Left renal pelvis (tissue), 4 donors: ENCODE measurements at places on chromosomes 12 and 14. TPM values are rescaled to one million over a fixed set of nuclear protein-coding genes. Genes with fewer than 3 reads are reported as not detected.

P2RX2 gene
- 1.4 TPM for polyA plus RNA-seq

OR6C2 gene
- not detected for polyA plus RNA-seq

P2RX7 gene
- polyA plus RNA-seq = 0.63 TPM

ANKS1B gene
- 4.1 TPM for polyA plus RNA-seq

ACVRL1 gene
- 33.9 TPM for polyA plus RNA-seq

AKAP3 gene
- 5.1 TPM for polyA plus RNA-seq

SLCO1B1 gene
- 0.46 TPM for polyA plus RNA-seq

YARS2 gene
- polyA plus RNA-seq = 36.9 TPM

IFI27L1 gene
- 24.2 TPM for polyA plus RNA-seq

DNA sequence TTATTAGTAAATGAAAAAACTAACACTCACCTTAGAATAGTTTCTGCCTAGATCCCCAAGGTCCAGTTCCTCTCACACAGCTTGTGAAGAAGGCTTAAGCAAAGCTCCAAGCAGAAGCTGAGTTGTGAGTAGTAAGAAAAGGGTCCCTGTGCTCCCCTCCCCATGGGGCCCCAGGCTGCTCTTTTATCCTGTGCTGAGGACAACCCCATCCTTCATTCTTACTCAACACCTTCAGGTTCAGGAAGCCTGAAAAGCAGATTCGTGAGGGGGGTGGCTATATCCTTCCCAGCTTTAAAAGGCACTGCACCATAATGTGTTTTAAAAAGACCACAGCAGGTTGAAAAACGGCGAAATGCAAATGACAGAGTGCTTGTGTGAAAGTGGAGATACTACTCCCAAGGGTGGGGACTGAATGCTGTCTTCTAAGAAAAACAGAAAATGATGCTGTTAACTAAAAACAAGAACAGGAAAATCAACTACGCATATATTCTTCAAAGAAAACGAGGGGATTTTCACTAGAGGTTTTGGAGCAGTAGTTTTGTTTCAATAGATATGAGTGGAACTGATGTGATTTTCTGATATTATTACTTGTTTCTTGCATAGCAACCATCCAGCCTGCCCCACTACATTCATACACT is 182.7 kb downstream of the KTN1 start:
- no peak for DNase-seq

DNA sequence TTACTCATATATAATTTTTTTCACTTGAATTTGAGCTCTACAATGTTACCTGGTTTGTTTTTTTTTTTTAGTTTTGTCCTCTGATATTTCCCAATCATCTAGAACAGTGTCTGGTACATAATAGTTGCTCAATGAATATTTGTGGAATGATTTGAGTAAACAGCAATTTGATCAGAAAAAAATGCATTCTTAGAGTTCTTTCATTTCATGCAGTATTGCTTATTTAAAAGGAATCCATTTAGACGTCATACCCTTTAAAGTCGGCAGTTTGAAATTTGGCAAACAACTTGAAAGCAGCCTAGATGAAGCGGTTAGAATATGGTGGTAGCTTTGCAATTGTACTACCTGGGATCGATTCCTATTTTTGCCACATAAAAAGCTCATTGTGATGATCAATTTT is 140.0 kb downstream of the PDE3A start:
- DNase-seq = no peak

GRCh38 chr14:68736471-68736871 is 56.4 kb downstream of the ZFP36L1 start:
- no peak for DNase-seq

DNA sequence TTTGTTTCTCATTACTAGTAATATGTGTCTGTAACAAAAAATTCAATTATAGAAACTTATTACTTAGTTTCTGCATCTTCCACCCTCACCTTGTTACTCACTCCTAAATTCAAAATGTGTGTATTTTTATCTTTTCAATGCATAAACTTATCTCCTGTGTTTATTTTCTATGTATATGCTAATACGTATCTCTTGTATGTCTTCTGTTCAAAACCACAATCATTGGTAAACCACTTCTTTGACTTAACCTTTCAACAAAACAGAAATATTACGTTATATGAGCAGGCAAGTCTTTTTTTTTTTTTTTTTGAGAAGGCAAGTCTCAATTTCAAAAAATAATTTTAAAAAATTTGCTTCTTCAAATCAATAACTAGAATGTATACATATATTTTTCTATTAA is 39.2 kb upstream of the RPH3A start:
- DNase-seq = no peak

DNA sequence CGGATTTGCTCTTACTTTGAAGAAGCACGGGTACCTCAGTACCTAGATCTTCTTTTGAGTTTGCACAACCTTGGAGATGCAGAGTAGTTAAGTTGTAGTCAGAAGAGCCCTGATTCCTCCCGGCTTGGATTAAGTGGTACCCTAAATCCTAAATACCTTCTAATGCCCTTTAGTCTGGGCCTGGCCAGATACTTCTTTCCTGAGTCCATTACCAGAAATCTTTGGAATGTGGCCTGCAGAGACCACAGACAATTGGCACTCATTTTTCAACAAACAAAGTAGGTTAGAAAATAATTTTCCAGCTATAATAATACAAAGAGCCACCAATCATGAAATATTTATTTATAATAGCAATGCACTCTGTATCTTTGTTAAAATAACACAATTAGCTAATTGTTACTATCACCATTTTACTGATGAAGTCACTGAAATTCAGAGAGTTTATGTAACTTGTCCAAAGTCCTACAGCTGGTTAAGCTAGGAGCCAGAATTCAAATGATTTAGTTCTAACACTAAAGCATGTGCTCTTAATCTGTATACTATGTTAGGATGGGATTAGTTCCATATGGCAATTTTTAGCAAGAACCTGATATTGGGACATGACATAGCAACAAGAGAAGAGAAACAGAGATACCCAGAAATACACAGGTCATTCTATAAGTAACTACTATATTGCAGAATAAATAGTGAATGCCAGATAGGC is 132.1 kb upstream of the PDZRN4 start:
- no peak for DNase-seq

DNA sequence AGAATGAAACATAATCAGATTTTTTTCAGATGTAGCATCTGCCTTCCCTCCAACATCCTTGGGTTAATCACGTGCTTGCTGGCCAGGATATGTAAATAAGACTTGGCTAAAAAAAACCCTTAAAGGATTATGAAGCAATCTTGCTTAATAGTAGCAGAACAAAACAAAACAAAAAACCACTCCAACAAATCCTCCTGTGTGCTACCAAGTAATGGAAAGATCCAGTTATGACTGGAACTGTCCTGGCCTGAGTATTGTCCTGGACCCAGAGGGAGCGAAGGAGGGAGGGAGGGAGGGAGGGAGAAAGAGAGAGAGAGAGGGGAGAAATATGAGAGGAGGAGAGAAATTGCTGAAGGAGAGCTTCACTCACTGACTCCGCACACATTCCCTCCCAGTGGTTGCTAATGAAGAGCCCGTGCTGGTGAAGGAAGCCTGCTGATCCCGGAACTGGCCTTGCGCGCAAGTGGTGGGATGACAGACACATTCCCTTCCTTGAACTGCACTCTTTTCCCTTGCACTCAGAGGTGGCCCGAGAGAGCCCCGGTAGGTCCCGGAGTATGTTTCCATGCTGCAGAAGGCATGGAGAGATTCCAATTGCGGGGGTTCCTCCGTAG is 57.2 kb downstream of the HMGA2 start:
- no peak for DNase-seq

- no peak for DNase-seq
These were observed 92.7 kb upstream of the PLEKHA5 start for GRCh38 chr12:19036673-19037357.

GRCh38 chr12:52338241-52338960 is 17.2 kb upstream of the KRT83 start:
- no peak for DNase-seq

DNA sequence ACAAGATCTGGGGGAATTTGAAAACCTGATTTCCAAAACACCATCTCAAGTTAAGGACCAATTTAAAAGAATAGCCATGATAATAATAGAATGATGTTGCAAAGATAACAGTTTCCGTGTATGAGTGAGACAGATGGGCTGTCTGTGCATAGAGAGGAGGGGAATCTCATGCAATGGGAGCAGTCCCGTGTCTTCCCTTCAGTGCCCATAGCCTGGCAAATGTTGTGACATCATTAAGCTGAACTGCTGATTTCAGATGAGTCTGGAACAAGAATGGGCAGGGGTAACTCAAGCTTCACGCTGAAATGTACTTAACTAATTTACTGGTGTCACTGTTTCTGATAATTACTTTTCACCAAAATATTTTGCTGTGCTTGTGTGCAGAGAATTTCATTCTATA is 454.0 kb downstream of the FOXG1 start:
- DNase-seq = no peak

- DNase-seq = no peak
These were observed 1275.7 kb upstream of the FLRT2 start for GRCh38 chr14:84254290-84254689.

GRCh38 chr12:12954356-12954755 is 2.4 kb upstream of the GPRC5D start:
- DNase-seq = no peak

DNA sequence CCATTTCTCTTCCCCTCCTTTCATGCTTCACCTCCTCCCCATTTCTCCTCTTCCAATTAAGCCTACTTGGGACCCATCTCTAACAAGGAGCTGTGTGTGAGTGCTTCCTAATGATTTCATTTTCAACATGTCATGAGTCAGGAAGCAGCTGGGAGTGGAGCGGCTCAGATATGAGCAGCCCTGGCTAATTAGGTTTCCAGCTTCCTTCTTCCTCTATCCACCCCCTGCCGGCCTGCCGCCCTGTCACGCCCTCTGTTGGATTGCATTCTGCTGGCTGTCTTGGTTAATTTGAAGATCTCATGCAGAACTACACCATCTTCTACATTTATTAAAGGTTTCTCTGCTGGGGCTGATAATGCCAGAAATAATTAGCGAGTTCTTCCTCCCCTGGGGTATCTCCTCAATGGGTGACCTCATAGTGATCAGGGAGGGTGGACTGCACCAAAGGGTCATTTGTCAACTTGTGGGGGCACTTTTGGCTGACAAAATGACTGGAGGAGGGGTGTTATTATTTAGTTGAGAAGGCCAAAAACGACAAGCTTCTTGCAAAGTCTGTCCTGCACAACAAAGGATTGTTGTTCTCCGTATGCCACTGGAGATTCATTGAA is 300.9 kb upstream of the SRRM4 start:
- no peak for DNase-seq

- no peak for DNase-seq
These were observed at the start of gene RDH5 for GRCh38 chr12:55720071-55720564. Gene RDH5, plus strand, starts transcription at chr12:55720393. Its CDS starts 792 bp downstream, at chr12:55721185.

DNA sequence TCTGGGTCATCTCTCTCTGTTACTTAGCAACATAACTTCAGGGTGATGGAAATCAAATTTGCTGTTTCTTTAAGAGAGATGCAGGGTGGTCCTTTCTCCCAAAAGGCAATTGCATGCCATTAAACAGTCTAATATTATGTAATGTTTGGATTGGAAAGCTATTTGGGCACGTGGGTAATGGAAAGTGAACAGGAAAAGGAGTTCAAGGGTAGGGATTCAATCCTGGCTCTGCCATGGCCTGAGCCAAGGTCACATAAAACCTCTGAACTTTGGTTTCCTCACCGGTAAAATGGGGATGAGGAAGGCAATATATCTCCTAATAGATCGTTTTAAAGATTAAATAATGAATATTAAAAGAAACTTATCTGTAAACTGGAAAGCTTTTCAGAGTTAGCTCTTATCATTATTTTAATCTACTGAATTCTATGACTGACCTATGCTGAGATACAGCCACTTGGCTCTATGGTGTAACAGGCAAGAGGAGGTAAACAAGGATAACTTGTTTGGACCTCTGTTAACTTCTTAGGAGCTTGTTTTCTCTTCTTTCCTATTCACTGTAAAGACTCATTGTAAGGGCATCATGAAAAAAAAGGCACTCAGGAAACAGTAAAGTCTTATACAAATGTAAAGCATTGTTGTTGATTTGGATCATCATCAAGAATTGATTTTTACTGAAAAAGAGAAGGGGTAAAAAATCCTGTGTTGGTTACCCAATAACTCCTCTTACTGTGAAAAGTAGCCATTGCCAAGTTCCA is 55.7 kb upstream of the OVCH1 start:
- DNase-seq = no peak

GRCh38 chr14:75280831-75281653 is 2.4 kb downstream of the FOS start:
- DNase-seq = no peak
